KG1 (cell line): ENCODE measurements at places on chromosomes 5 and 9.

- peak; percentile 14 for DNase-seq
Observed at GRCh38 chr9:7799944-7800285, 337 bp upstream of the DMAC1 start.

DNA sequence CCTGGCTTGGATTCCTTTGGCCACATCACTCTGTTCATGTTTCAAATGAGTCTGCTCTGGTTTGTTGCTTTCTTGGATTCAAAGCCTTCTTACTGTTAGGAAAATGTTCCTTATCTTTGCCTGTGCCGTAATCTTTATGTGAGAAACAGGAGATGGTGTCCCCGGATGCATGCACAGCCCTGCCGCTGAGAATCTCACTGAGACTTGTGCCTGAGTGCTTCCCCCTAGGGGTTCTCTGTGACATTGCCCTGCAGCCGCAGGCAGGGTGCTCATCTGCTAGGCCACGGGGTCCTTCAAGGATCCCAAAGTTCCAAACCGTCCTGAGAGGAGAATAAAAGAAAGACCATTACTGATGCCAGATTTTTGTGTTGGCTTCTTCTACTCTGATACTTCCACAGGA lies 81.4 kb upstream of the ANKRD55 start:
- DNase-seq = no peak

DNA sequence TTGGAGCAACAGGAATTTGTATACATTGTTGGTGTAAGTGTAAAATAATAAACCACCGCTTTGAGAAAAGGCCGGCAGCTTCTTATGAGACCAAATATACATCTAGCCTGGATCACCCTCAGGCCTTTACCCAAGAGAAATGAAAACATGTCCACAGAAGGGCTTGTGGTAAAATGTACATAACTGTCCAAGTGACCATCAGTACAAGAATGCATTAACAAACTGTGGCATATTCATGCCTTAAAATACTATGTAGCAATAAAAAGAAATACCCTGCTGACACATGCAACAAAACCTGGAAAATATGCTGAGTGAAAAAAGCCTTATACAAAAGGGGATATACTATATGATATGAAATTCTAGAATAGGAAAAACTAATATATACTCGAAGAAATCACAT lies 311.9 kb upstream of the TRPC7 start:
- DNase-seq = no peak

DNA sequence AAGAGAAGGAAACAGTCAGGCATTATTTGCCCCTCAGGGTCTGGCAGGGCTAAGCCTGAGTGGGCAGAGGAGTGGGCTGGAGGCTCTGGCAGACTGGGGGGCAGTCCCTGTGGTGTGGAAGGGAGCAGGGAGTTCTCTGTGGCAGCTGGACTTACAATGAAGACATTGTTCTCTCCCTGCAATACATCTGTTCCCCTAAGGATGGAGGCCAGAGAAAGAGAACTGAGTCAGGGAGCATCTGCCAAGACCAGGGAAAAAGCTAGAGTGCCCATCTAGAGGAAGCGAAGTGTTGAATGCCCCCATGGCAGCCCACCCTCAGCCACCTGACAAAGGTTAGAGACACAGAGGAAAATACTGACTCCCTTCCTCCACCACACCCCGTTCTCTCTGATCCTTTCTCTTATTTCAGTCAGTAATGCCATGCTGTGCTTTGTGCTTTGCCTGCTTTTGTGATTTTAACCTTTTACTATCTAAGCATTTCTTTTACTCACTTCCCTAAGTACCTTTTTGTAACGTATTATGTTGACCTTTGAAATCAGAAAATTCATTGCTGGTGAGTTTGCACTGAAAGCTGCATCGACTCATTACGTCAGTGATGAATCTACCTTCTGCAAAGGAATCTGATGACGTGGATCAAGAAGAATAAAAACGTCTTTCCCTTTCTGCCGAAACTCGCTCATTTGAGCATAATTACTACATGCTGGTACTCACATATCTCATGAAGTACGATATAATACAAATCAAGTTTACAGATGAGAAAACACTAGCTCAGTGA lies 76.0 kb downstream of the ACTL7B start:
- DNase-seq = no peak

GRCh38 chr5:123037104-123037418 lies 536 bp upstream of the PPIC start:
- DNase-seq = no peak

GRCh38 chr5:170510559-170510958 lies 6.7 kb downstream of the KCNIP1 start:
- DNase-seq = no peak

DNA sequence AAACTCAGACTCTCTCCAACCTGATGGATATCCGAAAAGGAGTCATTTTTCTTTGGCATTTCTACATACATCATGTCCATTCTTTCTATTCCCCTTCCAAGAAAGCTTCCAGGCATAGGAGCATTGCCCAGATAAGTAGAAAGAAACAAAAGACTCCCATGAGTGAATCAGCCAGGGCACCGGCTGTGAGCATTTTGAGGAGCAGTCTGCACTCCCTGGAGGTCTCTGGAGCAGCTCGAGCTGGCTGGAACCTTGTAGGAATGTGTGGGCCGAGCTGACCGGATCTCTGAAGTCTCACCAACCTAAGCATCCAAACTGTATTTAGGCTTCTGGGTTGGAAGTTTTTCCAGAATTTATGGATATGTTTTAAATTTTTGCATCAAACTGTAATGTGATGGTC lies 161.4 kb upstream of the TRPC7 start:
- no peak for DNase-seq

GRCh38 chr5:80569086-80569960 lies 757 bp downstream of the ANKRD34B start:
- no peak for DNase-seq

- DNase-seq = no peak
Observed at GRCh38 chr9:114051281-114051680, 26.8 kb downstream of the AMBP start.

DNA sequence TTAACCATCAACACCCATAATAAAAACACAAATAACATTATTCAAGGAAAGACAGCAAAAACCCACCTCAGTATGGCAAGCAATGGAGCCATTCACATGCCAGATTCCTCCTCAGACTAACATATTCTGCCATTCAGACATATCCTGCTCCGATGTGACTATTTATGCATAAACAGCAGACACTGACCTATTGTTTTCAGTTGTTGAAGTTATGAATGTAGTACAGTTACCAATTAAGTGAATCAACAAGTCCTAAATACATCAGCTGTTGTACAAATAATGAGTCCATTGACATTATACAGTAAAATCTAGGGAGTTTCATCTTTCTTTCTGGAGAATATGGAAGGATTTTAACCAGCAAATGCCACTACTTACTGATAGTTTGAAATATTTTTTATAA lies 131.7 kb downstream of the DENND1A start:
- no peak for DNase-seq

- DNase-seq = peak; percentile 5
Observed at GRCh38 chr5:159412284-159413046, 82.2 kb upstream of the IL12B start.

- no peak for DNase-seq
Observed at GRCh38 chr5:127031147-127031862, 947 bp upstream of the MARCHF3 start.

- no peak for DNase-seq
Observed at GRCh38 chr5:158026304-158027031, 167.5 kb upstream of the CLINT1 start.

DNA sequence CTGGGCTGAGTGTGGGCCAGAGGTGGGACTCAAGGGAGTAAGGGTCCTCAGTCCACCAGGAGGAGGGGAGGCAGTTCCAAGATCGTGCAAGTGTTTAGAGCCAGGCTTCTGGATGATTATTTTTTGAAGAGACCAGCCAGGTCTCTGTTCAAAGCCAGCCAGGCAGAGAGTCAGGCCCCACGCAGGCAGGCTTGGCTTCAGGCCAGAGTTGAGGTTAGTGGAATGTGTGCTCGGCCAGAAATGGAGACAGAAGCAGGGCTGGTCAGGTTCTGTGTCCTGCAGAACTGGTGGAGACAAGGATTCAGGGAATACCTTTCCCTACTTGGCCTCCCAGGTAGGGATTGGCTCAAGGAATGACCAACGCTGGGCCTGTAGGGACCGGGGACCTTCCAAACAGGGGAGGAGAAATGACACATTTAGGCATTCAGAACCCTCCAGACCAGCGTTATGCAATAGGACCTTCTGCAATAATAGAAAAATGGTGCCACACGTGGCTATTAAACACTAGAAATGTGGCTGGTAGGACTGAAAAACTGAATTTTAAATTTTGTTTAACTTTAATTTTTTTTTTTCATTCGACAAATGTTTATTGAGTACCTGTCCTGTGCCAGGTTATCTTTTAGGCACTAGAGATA lies 106.2 kb downstream of the CMYA5 start:
- DNase-seq = no peak

GRCh38 chr9:7901621-7902020 lies 102.0 kb upstream of the DMAC1 start:
- DNase-seq = no peak

GRCh38 chr5:57684299-57684702 lies 201.7 kb upstream of the ACTBL2 start:
- DNase-seq = no peak

DNA sequence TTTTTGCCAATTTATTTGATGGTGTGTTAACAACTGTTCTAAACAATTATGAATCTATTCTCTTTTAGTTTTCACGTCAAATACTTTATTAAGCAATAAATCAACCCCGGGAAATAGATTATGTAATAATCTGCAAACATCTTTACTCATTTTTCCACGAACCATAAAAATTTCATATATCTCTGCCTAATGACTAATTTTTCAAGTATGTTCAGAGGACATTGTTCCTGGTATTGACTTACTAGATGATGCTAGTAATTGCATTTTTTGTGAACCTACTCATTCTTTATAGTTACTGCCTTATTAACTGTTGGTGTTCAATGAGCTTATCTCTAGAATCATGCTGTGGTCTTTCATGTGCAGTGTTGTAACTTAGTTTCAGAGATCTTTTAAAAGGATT lies 41.0 kb upstream of the FBN2 start:
- DNase-seq = no peak

GRCh38 chr9:20962536-20963225 lies 68.8 kb downstream of the HACD4 start:
- DNase-seq = no peak

DNA sequence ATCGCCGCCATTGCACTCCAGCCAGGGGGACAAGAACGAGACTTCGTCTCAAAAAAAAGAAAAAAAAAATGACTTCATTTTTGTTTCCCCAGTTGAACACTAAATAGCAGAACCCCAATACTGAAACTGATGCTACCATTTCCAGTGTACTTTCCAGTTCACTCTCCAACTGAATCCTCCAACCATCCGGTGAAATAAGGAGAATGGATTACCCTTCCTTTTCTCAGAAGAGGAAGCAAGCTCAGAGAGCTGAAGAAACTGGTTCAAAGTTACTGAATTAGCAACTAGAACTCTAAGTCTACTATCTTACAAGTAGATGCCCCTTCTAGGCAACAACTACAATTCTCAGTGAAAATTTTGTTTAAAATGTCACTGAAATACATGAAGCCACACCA lies 3.9 kb downstream of the FAM13B start:
- DNase-seq = no peak

DNA sequence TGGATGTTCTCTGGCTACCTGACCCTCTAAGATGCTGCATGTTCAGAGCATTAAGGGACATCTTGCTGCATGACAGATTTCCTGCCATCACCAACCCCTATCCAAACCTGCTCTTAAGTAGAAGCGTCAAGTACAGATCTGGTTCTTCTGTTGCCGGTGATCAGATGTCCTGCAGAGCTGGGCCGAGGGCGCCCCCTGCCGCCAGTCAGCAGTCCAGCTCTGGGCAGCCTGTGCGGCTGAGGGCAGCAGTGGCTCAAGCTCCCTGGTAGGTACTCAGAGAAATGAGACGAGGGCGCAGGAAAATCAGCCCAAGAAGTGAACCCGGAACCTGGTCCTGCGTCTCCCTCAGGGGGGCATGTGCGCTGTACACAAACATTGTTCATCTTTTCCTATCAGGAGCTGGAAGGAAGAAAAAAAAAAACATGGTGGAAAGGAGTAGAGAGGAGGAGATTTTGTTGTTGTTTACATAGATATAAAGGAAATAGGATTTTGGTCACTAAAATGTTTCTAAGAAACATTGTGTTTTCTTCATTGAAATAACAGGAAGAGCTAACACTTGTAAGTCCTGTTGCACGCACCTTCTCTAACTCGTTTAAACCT lies 95.8 kb downstream of the CFAP90 start:
- no peak for DNase-seq

DNA sequence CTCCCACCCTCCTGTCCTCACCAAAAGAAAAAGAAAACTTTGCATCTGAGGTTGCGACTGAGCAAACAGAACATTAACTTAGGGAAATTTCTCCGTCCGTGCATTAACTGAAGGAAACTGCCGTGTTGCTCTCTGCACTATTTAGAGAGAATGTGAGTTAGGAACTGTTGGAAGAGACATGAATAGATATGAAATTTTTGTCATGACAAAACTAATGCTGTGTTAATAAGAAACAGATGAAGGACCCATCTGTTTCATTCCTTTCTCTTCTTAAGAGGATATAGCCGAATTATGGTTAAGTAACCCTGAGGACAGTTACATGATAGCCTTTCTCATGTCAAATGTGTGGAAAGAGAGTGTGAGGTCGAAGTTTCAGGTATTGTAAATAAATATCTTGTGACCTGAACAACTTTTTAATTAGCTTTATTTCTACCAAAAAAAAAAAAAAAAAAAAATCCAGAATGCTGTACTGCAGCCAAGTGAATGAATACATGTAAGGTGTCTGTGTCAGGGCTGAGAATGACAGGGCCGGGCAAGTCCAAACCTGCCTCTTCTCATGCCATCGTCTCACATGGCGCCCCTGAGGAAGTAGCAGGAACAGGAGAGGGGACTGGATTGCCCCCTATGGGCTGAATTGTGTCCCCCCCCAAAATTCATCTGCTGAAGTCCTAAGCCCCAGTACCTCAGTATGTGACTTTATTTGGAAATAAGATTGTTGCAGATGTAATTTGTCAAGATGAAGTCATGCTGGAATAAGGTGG lies 35.6 kb upstream of the ANKRD33B start:
- no peak for DNase-seq

DNA sequence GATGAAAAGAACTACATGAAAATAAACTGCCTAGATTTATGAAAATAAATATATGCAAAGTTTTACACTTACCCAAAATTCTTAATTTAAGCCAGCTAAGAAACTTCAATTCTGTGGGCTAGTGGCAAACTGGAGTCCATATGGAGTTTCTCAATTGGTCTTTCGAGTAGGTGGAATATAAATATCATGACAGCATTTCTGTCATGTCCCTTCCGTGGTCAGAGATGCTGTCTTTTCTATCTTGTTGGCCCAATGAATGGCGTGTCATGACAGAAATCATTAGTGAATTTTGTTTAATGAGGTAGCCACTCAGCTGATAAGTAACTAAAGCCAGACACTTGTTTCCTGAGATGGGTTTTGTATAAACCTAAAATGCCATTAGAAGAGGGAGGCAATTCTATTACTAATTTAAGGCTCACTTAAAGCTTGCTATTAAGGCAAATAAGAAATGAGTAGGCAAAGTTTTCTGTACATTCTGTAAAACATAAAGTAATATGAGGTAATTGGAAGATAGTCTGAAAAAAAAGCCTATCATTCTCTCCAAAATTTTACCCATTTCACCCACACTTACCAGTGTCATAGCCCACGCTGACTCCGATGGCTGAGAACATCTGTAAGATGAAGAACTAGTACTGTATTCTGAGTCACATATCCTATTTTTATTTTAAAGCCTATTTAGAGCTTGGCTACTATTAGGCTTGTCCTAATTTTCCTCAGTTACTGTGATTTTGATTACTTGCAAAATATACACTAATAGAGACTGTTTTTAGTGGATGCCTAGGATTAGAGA lies 419.3 kb upstream of the MEF2C start:
- no peak for DNase-seq

- DNase-seq = no peak
Observed at GRCh38 chr9:34454571-34455065, 3.8 kb downstream of the FAM219A start.

GRCh38 chr9:129334105-129334935 lies 156.3 kb upstream of the IER5L start:
- no peak for DNase-seq
